ENCODE measurements at places on chromosomes 16 and 17.

- DNase-seq, result no peak
Measured at GRCh38 chr17:44024853-44025252, 10.1 kb upstream of the TMEM101 start.

- DNase-seq, result no peak
Measured at GRCh38 chr17:38439436-38439835, 11.2 kb downstream of the ARHGAP23 start.

- DNase-seq, result no peak
Measured at GRCh38 chr16:54654429-54654828, 276.2 kb upstream of the IRX5 start.

DNA sequence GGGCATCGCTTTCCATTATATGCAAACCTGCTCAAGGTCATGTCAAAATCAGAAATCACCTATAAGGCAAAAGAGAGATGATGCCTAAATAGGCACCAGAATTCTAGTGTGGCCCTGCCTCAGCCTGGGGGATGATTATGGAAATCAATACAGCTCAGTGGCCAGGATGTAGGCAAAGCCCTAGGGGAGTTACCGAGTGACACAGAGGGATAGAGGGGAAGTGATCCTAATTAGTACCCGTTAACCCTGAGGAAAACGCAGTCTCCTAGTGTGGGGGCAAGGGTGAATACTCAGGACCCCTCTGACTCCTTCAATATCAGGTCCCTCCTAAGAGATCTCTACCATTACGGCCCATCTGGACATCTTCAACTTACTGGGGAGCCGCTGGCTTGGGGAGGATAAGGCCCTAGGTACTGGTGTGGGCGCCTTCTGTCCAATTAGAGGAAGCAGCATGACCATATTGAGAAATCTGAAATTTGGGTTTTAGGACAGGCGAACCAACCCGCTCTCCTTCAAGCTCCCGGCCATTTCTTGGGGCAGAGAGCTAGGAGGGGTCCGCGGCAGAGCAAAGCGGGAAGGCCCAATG lies 725 bp downstream of the NT5C3B start:
- no peak for DNase-seq

DNA sequence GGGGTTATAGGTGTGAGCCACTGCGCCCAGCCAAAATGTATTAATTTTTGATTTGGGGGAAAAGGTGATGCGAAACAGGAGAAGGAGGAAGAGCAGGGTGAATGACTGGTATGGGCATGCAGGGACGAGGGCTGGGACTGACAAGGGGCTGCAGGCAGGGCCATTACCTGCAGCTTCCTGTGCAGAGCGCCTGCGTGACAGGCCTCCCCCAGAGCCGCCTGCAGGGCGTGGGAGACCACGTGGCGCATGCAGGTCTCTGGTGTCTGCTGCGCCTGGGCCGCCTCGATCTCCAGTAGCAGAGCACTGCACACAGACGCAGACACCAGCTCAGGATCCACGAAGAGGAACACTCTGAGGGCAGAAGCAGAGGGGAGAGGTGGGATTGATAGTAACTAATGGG lies 32.4 kb downstream of the PIK3R6 start:
- no peak for DNase-seq

DNA sequence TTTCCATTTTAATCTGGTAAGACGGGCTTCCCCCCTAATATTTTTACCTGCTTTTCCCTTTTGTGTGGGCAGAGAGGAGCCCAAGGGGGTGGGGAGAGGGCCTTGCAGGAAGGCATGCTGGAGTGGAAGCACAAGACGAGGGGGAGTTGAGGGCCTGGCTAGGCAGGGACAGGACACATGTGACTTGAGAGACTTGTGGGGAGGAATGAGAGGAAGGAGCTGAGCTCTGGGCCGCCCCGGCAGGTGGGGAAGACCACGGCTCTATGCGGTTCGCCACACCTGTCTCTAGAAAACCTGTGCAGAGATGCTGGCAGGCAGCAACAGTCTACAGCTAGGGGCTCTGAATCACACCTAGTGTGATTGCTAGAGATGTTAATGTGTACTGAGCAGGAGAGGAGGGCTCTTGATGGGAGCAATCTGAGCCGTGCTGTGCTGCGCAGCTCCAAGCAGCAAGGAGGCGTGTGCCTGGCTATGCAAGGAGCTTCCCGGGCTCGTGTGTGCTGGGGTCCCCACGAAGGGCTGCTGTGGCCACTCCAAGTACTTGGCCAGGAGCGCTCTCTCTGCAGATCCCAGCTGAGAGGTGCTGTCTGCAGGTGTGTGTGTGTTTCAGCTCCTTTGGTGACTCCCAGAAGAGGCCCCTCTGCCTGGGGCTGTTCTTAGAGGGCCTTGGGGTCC lies 50.2 kb downstream of the PDPK1 start:
- no peak for DNase-seq

DNA sequence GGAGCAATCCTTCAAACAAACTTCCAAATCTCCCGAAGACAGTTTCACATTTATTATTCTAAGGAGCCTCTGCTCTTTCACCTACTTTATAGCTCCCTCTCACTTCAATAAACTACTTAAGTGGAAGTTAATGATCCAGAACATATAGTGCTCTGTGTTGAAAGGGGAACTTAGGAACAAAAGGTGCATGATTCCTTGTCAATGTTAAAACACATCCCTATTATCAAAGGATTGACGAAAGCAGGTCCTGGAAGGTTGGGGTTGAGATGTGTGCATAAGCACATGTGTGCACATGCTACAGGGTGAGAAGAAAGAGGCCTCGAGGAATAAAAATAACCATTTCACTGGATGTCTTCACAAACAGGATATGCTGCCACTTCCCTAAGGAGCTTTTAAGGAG lies 170.3 kb downstream of the SLC39A11 start:
- no peak for DNase-seq

GRCh38 chr16:83200005-83200779 lies 573.4 kb downstream of the CDH13 start:
- no peak for DNase-seq

- DNase-seq, result no peak
Measured at GRCh38 chr16:87424266-87424665, 32.1 kb downstream of the MAP1LC3B start.

DNA sequence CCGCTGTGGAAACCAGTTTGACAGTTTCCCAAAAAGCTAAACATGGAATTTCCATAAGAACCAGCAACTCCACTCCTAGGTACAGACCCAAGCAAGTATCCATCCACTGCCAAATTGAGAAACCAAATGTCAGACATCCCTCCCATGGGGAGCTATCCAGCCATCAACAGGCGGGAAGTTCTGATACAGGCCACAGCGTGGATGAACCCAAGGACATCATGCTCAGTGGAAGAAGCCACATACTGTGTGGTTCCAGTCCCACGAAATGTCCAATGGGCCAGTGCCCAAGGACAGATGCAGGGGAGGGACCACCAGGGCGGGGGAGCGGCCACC lies 12.6 kb upstream of the BAIAP2 start:
- no peak for DNase-seq

GRCh38 chr17:28986714-28987655 lies 18.8 kb downstream of the SEZ6 start:
- no peak for DNase-seq

GRCh38 chr17:63561819-63562218 lies 11.5 kb downstream of the DCAF7 start:
- no peak for DNase-seq

DNA sequence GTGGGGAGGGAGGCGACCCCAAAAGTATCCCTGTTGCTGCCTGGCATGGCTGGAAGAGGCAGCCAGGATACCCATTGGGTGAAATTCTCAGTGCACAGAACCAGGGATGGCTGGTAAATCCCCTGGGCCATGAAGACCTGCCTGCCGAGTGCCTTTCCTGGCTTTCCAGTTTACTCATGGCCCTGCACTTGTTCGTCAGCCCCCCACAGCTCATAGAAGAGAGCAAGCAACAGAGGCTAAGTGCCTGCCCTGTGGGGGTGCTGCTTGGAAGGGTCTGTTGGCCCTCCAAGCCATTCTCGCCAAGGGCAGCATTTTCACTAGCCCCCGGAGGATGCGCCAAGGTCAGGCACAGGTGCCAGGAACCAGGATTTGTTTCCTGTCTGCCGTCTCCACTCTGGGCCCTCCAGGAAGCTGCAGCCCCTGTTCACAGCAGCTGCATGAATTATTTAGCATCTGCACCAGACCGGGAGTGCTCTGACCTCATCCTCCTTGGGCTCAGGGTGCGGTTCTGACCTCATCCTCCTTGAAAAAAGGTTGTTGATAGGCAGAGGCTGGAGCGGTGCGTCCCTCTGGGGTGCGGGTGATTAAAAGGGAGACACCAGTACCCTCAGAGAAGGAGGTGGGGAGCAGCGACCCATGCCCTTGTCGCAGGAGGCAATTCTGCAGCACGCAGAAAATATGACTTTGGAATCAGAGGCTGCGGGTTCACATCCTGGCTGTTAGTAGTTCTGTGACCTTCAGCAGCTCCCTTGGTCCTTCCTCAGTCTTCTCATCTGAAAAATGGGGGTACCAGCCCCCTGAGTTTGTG lies 14.2 kb upstream of the CD300A start:
- DNase-seq, result no peak

DNA sequence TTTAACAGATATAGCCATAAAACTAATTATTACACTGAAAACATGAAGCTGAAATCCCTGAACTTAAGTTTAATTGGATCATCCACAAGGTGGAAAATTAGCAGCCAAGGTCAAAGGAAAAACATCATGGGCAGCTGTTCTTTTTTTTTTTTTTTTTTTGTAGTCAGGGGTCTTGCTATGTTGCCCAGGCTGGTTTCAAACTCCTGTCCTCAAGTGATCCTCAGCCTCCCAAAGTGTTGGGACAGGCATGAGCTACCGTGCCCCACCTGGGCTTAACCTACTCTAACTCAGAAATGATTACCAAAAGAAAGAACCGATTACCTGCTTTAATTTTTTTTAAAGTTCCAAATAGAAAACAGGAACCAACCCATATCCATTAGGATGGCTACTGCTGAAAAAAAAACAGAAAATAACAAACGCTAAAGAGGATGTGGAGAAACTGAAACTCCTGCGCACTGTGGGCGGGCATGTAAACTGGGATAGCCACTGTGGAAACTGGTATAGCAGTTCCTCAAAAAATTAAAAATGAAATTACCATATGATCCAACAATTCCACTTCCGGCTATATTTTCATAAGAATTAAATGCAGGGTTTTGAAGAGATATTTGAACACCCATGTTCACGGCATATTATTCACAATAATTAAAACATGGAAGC lies 8.6 kb downstream of the CMC2 start:
- DNase-seq, result no peak

GRCh38 chr16:86261379-86261778 lies 248.9 kb upstream of the FOXF1 start:
- no peak for DNase-seq

DNA sequence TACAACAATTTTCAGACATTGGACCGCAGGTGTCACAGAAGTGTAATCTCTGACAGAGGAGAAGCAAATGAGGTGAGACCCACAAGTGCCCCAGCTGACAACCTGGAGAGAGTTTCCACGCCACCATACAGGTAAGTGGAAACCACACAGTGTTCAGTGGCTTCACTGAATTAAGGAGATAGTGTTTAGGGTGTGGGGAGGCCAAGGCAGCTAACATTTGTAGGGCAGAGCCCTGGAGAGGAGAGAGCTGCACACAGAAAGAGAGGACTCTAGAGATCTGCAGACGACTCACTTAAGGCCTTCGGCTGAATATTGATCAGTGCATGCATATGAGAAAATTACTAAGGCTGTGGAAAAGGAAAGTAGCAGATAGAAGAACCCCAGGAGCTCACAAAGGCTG lies 228.9 kb upstream of the TNRC6C start:
- DNase-seq, result no peak

DNA sequence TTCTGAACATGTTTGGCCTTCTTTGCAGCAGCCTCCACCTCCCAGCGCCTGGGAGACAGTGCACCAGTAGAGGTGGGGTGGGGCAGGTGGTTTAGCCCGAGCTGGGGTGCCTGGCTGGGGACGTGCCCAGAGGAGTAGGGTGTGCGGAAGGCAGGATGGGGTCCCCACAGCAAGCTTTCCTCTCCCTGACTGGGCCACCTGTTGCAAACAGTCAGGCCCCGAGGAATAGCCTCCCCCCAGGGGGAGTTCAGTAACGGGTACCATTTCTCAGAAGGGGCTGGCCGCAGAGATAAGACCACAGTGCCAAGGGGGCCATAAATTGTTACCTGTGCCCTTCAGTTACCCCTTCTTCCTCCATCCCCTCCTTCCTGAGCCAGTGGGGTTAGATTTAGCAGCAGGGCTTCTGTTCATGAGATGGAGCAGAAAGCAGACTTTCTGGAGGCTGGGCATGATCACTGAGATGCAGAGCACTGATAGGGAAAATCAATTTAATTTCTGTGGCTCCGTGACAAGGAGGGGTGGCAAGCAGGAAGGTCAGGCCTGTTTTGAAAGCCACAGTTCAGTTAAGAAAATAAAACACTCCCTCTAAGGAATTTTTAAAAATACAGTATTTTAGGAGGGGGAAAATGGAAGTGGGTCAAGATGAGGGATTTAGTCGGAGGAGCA lies 181.9 kb downstream of the MSI2 start:
- no peak for DNase-seq

DNA sequence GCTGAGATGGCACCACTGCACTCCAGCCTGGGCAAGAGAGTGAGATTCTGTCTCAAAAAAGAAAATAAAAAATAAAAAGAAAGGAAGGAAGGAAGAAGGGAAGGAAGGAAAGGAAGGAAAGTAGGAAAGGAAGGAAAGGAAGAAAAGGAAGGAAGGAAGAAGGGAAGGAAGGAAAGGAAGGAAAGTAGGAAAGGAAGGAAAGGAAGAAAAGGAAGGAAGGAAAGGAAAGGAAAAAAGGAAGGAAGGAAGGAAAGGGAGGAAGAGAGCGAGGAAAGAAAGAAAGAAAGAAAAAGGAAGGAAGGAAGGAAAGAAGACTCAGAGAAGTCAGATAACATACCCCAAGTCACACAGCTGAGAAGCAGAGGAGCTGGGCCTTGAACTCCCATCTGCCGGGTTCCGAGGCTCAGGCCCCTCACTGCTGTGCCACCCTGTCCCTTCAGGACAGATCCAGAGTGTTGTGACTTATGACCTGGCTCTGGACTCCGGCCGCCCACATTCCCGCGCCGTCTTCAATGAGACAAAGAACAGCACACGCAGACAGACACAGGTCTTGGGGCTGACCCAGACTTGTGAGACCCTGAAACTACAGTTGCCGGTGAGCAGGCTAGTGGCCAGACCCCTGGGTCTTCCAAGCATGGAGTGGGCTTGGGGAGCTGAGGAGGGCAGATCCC lies 30.9 kb upstream of the ITGAX start:
- no peak for DNase-seq

- DNase-seq, result no peak
Measured at GRCh38 chr16:57914244-57915173, 56.4 kb downstream of the CNGB1 start.
